ENCODE measurements at places on chromosomes 4 and X. TPM values are rescaled to one million over a fixed set of nuclear protein-coding genes. Genes with fewer than 3 reads are reported as not detected.

DNA sequence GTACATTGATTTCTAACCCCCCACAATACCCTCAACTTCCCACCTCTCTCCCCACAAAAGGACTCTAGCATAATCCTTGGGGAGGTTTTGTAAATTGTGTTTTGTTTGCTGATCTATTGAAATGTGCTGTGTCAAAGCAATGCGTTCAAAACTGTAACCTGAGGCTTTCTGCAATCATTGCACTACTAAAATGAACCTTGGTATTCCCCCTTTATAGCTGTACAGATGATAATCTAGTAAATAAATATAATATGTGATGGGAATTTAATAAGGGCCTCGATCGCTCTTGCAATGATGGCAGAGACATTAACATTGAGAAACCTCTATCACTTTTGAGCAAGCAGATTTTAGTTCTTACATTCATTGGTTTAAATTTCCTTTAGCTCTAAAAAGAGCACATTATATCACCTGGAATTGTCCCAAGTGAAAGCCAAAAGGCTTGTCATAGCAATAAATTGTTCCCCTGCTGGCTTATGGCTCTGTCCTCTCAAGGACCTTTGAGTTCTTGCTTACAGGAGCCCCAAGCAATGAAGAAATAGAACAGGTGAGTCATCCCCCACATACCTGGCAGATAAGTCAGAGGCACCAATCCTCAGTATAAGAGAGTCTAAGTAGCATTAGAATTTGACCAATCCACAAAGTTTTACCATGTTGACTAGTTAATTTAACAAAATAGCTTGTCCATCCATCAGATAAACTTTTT, 18.4 kb upstream of the ACE2 start:
- H3K27me3 ChIP-seq: no peaks in the 10 kb centered on the region
- H3K36me3 ChIP-seq: no peaks in the 10 kb centered on the region
- no peak overlapping the region for H3K4me3 ChIP-seq
- H3K27ac ChIP-seq: no peak overlapping the region
- H3K4me1 ChIP-seq: no peaks in the 10 kb centered on the region

- H3K36me3 ChIP-seq: peaks cover 14% of the 10 kb centered on the region
- DNase-seq: no peak
- no peak overlapping the region for H3K4me3 ChIP-seq
- H3K27ac ChIP-seq: no peak overlapping the region
Observed at GRCh38 chr4:2825740-2826139, 17.9 kb upstream of the ADD1 start.

GRCh38 chr4:94758141-94758699, 465 bp downstream of the BMPR1B start:
- no peaks in the 10 kb centered on the region for H3K36me3 ChIP-seq
- H3K4me1 ChIP-seq: no peaks in the 10 kb centered on the region
- peak; percentile 59 for DNase-seq
- H3K4me3 ChIP-seq: peak overlapping the region; percentile 27
- H3K27ac ChIP-seq: no peak overlapping the region

DNA sequence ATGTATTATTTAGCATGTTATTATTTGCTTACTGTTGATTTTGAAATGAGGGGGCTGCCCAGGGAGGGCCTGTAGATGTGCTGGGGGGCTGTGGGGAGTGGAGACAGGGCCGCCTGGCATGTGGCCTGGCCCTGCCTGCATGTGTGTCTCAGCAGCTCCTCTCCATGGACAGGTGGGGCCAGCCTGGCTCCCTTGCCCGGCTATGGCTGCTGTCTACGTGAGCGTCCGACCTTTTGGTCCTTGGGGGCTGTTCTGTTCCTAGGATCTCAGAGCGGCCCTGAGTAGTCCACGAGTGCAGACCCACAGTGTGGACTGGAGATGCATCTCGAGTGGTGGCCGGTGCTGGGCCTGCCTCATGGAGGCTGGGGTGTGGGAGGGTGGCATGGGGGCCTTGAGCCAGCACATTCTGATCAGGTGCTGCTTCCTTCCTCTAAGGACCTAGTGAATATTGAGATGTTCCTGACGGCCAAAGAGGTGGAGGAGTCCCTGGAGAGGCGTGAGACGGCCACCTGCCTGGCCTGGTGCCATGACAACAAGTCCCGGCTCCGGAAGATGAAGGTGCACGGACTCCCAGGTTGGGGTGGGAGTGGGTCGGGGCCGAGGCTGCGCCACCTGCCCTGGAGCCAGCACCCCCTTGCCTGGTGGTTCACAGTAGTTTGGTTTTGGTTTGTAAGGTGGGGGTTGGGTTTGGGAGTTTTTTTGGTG, 24.9 kb upstream of the UVSSA start:
- H3K36me3 ChIP-seq: no peaks in the 10 kb centered on the region
- no peaks in the 10 kb centered on the region for H3K4me1 ChIP-seq
- H3K27me3 ChIP-seq: no peaks in the 10 kb centered on the region
- no peak overlapping the region for H3K4me3 ChIP-seq

DNA sequence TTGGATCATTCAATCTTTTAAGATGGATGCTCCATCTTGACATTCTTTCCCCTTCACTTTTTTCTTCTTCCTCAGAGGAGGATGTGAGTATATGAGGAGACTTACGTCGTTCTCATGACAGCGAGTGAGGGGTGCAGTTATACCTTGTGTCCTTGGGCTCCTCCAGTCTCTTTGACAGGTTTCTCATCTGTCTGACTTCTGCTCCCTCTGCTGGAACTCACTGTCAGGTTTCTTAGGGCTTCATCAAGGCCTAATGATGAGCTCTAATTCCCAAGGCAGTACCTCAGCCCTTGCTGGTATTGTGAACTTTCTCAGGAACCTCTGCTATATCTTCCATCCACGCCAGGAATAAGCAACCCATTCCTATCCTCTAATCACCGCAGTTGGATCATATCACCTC, 237.8 kb upstream of the ADGRL3 start:
- H3K27me3 ChIP-seq: no peaks in the 10 kb centered on the region
- no peak overlapping the region for H3K4me3 ChIP-seq
- no peak overlapping the region for H3K27ac ChIP-seq
- H3K4me1 ChIP-seq: no peaks in the 10 kb centered on the region
- H3K36me3 ChIP-seq: no peaks in the 10 kb centered on the region

DNA sequence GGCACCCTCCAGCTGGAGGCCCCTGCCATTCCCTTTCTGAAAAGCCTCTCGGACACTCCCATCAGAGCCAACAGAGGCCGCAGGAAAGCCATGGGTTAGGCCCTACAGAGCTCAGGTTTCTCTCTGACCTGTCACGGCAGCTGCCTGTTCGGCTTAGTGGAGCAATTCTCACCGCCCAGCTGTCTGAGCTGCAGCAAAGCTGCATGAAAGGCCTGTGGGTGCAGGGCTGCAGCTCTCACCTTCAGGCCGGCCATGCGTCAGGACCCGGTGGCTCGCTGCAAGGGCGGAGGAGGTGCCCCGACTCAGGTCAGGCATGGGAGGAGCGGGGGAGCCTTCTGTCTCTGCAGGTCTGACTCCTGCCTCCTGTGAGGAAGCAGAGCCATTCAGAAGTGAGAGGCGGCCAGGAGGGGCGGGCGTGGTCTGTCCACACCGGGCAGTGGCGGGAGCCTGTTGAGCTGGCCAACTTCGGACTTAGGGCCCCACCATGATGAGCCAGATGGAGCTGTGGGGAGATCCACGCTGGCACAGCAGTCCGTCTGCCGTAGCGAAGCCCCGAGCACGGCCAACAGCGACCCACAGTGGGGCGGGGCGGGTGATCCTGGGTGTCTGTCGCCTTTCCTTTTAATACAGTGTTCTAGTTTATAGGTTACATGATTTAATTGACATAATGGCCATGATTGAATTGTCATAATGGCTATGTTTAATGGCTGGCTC, 23.4 kb downstream of the PDE6B start:
- no peaks in the 10 kb centered on the region for H3K4me1 ChIP-seq
- no peaks in the 10 kb centered on the region for H3K36me3 ChIP-seq
- H3K27me3 ChIP-seq: peaks cover 3% of the 10 kb centered on the region
- H3K4me3 ChIP-seq: no peak overlapping the region
- DNase-seq: no peak

DNA sequence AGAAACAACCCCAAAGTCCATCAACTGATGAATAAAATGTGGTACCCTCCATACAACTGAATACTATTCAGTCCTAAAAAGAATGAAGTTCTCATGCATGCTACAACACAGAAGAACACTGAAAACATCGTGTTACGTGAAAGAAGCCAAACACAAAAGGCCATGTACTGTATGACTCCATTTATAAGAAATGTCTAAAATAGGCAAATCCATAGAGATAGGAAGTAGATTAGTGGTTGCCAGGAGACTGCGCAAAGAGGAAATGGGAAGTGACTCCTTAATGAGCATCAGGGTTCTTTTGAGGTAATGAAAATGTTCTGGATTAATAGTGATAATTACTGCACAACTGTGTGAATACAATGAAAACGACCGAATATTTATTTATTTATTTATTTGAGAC, 23.4 kb downstream of the FBXW7 start:
- DNase-seq: no peak
- no peak overlapping the region for H3K4me3 ChIP-seq
- H3K27me3 ChIP-seq: no peaks in the 10 kb centered on the region
- H3K27ac ChIP-seq: no peak overlapping the region

- H3K27me3 ChIP-seq: no peaks in the 10 kb centered on the region
- H3K36me3 ChIP-seq: no peaks in the 10 kb centered on the region
- no peak overlapping the region for H3K4me3 ChIP-seq
- H3K27ac ChIP-seq: no peak overlapping the region
Observed at GRCh38 chrX:41759817-41760216, 35.8 kb downstream of the GPR82 start.

DNA sequence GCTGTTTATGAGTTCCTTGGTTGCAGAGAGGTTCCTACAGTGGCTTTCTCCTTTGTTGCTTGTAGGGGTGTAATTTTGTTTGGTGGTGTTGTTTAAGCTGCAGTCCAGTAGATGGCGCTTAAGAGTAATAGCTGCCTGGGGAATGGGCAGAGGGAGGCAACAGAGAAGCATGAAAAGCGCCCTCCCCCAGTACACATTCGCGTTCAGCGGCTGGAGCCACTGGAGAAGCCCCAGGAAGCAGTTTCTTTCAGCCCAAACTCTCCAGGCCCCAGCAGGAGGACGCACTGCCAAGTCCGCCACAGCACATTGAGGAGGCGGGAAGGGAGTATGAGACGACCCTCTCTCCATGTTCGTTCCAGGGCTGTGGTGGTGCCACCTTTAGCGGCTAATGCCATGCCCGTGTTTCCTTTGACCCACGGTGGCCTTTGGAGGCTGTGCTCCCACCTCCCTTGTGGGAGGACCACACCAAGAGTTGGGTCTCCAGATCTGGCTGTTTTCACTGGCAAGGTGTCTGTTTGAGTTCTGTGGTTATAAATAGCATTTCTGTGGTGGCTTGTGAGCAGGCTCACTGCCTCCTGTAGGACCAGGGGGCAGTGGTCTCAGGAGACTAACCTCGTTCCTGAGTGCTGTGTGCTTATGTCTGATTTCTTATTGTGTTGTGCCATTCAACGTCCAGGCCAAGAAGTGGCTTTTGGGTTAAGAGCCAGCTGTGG, 252.3 kb downstream of the ARHGAP10 start:
- DNase-seq: no peak
- H3K4me3 ChIP-seq: no peak overlapping the region
- no peaks in the 10 kb centered on the region for H3K4me1 ChIP-seq
- no peak overlapping the region for H3K27ac ChIP-seq
- H3K27me3 ChIP-seq: no peaks in the 10 kb centered on the region
- peaks cover 3% of the 10 kb centered on the region for H3K36me3 ChIP-seq

DNA sequence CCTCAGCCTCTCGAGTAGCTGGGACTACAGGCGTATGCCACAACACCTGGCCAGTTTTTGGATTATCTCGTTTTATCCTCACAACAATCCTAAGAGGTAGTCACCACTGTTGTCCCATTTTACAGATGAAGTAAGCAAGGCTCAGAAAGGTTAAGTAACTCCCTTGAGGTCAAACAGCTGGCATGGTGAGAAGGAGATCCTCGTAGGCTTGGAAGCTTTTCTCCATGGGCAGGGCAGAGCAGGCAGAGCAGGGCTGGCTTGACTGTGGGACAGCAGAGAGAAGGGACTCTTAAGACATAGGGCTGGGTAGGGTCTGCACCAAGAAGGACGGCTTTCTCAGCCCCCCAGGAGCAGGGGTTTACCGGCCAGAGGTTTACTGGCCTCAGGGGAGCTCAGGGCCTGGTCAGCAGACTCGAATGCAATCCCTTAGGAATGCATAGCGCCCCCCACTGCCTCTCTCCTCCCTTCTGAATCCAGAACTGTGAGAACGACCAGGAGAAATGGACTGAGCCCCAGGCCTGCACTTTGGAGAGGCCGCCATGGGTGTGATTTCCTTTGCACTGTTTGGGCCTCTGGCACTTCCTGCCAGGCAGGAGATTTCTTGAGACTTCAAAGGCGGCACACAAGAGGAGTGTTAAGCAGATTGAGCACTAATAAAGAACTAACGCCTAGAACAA, 14.0 kb upstream of the CDKN2AIP start:
- no peak overlapping the region for H3K4me3 ChIP-seq
- H3K27me3 ChIP-seq: no peaks in the 10 kb centered on the region
- DNase-seq: peak; percentile 55
- peaks cover 8% of the 10 kb centered on the region for H3K4me1 ChIP-seq

- no peak overlapping the region for H3K27ac ChIP-seq
- DNase-seq: no peak
- H3K27me3 ChIP-seq: no peaks in the 10 kb centered on the region
- H3K36me3 ChIP-seq: peaks cover 5% of the 10 kb centered on the region
- H3K4me3 ChIP-seq: no peak overlapping the region
Observed at GRCh38 chr4:153579872-153580271, 104.2 kb upstream of the TLR2 start.

- H3K4me1 ChIP-seq: peaks cover 21% of the 10 kb centered on the region
- H3K27ac ChIP-seq: no peak overlapping the region
- H3K4me3 ChIP-seq: no peak overlapping the region
- no peaks in the 10 kb centered on the region for H3K27me3 ChIP-seq
Observed at GRCh38 chrX:154051201-154051810, 31.6 kb upstream of the IRAK1 start.

DNA sequence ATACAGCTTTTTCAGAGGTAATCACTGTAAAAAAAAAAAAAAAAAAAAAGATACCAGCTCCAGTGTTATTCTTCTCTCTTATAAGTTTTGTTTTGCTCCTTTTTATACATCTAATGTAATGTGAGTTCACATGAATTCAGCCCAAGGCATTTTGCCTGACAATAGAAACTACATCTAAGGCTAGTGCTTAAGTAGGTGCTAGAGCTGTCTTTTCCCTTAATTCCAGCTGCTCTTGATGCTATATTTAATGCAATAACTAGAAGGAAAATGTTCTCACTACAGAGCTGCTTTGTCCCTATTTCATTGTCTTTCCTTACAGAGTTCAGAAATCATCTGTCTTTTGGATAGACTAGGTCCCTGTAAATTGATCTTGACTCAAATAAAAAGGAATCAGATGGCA, 150.1 kb downstream of the NAA11 start:
- peak; percentile 65 for DNase-seq
- no peaks in the 10 kb centered on the region for H3K4me1 ChIP-seq
- no peaks in the 10 kb centered on the region for H3K27me3 ChIP-seq

TKTL2 gene
- not detected for total RNA-seq

KDM6A gene
- total RNA-seq: 35.5 TPM

ASB11 gene
- 0.34 TPM for total RNA-seq

SRPX2 gene
- total RNA-seq: 13.6 TPM

LEF1 gene
- 25.4 TPM for total RNA-seq

FHL1 gene
- 210 TPM for total RNA-seq

CLDN2 gene
- total RNA-seq: 0.46 TPM

SYP gene
- total RNA-seq: 5.6 TPM

NDNF gene
- total RNA-seq: 381 TPM

CXCL3 gene
- 37.0 TPM for total RNA-seq

STK32B gene
- 2.2 TPM for total RNA-seq

LAS1L gene
- total RNA-seq: 15.5 TPM

All from lung (tissue), 17 donors.